ENCODE measurements at places on chromosomes 13 and 19.

DNA sequence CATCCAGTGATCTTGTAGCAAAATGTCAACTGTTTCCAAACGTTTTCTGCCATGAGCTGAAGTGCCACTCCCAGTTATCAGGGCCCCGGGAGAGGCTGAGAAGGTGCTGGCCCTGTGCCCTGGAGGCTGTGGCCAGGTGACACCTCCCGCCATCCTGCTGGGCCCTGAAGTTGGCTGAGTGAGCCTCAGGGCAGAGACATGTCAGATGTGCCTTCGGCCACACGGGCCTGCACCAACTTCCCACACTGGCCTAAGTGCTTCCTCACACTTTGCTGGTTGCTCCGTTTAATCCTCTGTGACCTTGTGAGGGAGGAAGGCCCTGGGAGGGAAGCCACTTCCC lies 4.8 kb downstream of the ADPRHL1 start:
- DNase-seq: peak; percentile 32

- DNase-seq: no peak
Observed at GRCh38 chr13:39789451-39789850, 134.0 kb downstream of the COG6 start.

DNA sequence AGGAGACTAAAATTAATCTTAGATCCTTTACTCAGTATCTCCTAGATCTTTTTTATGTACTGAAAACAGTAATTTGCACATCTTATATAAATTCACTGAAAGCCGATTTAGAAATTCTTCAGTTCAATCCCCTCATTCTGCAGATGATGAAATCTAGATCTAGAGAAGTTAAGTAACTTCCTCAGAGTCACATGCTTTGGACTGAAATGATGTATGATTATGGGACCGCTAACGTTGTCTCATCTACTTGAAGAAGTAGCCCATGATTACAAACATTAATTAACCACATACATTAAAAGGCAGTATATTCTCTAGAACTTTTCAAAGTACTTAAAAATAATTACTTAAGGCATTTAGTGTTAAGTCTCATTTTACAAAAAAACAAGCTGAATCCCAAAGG lies 37.8 kb downstream of the ELF1 start:
- no peak for DNase-seq

DNA sequence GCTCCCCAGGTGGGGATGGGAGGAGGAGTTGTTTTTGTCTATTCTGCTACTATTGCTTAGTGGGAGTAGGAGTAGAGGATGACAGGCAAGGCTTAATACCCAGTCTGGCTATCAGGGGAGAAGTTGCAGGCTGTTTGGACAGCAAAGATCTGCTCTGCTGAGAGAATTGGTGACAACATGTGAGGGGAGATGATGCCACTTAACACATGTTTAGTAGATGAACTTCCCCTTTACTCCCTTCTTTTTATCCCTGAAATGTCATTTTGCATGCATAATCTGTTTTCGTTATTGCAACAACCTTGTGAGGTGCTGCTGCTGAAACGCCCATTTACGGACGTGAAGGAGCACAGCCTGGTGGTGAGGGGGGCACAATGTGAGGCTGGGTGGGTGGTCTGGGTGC lies 3.0 kb upstream of the CYP4F12 start:
- no peak for DNase-seq

GRCh38 chr19:57362419-57362818 lies 932 bp upstream of the TRAPPC2B start:
- DNase-seq: no peak

GRCh38 chr13:113219256-113219940 lies 10.0 kb downstream of the CUL4A start:
- no peak for DNase-seq

DNA sequence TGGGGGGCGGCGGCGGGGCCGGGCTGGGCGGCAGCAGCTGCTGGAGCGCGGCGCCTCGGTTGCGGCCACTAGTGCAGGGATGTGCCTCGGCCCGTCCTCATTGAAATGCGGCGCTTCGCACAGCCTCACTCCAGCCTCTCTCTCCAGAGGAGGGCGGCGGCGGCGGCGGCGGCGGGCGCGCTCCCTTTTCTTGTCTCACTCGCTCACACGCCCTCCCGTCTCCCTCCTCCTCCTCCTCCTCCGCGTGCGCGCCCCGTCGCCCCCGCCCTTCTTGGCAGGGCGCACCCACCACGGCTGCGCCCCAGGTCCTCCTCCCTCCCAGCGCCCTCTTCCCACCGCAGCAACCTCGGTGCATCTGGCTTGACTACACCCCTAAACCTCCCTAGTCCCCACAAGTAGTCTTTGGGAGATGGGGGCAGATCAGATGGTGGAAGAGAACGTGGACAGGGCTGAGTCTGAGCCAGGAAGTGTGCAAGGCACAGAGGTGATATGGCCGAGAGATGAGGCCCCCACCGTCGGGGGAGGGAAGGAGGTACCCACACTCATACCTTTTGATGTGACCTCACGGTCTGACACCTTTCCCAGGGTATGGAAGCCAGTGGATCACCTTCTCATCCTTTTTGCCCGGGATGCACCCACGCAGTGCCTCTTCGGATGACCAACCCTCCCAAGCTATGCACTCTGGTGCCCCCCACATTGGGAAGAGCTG lies at the start of gene DCLK1:
Gene DCLK1, minus strand, starts transcription at position 161 of the 709 bp plus-strand sequence.
- peak; percentile 69 for DNase-seq

DNA sequence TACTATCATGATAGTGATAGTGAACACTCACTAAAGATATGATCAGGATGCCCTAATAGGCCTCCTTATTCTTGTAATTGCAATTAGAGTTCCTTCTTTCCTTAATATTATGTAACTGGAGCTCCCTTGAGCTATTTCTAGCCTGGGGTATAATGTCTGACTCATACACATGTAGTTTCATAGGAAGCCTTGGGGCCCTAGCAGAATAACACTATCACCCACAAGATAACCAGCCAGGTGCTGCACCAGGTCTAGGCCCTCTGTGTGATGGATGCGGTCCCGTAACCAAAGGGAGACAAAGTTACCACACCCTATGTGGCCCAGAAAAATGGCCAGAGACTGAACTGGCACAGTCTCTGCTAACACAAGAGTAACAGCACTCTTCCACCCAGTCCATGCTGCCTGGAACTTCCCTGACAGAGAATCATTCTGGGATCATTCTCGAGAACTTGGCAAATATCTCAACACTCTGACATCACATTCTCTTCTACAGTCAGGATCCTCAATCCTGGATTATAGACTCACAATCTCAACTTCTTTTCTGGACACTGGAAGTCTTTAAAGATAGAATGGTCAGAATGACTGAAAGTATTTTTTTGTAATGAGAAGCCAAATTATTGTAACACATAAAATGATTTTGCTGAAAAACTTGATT lies 32.6 kb upstream of the IGFL4 start:
- DNase-seq: no peak

DNA sequence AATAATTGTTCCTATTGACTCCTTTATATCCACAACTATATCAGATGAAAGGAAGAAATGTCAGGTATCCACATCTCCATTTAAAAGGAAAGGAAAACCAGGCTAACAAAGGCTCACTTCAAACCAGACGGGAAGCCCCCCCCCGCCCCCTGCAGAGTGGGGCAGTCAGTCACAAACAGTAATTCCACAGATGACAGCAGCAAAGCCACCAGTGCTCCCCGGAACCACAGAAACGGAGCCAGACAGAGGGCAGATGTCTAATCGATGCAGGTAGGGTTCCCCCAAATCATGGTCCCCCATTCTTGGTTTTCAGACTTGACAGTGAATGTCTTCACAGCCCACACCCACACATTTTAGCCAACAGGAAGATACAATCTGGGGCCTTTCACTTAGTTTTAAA lies 100.8 kb downstream of the STK24 start:
- DNase-seq: no peak

GRCh38 chr19:3478409-3479176 lies 1.7 kb downstream of the SMIM24 start:
- no peak for DNase-seq

- DNase-seq: no peak
Observed at GRCh38 chr13:97627566-97627965, 193.6 kb downstream of the RAP2A start.

DNA sequence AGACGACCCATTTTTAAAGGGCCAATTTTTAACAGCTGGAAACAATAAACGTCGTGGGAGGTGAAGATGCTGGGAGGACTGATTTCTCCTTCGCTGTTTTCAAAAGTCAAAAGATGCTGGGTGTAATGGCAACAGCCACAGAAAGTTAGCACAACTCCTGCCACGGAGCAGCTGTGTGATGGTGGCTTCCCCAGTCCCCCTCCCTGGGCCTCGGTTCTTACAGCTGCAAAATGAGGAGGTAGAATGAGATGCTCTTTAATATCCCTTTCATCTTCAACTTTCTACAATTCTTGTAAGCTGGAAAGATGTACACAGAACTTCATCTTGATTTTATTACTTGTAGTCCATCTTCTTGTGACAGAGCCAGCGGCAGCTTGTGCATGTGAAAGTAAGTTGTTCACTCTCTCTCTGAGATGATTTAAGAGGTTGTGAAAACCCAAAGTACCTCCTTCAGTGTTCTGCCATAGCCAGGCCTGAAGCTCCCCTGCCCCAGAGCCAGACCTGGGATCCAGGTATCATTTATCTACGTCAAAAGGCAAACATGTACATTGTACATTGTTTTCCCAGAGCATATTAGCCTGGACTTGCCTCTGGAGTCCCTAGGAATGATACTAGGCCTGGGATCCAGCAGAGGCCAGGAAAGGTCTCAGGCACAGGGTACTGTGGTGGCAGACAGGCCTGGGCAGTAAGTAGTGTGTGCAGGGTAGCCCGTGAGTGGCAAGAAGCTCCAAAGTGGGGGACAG lies 3.4 kb upstream of the UBE2L5 start:
- DNase-seq: no peak

All from COR-L47 (cell line).